ENCODE measurements at places on chromosomes 6 and 20.

GRCh38 chr20:25507385-25508082 lies 77.8 kb downstream of the NINL start:
- no peak for DNase-seq

DNA sequence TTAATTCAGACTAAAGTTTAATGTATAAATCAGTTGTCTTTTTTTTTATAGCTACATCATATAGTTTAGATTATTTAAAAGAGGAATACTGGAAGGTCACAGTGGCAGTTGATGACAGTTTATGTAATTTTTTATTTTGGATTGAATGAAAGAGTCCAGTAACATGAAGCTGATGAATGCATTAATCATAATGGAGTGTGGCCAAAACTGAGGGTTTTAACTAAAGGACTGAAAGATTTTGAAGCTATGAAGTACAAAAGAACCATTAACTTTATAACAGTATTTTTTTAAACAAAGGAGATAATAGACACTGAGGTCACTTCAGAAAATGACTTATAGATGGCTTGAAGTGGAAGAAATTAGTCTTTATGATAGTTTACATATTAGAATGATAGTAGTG lies 41.3 kb downstream of the TRMT11 start:
- no peak for DNase-seq

- peak; percentile 14 for DNase-seq
Measured at GRCh38 chr6:167146977-167147376, 10.8 kb downstream of the GPR31 start.

DNA sequence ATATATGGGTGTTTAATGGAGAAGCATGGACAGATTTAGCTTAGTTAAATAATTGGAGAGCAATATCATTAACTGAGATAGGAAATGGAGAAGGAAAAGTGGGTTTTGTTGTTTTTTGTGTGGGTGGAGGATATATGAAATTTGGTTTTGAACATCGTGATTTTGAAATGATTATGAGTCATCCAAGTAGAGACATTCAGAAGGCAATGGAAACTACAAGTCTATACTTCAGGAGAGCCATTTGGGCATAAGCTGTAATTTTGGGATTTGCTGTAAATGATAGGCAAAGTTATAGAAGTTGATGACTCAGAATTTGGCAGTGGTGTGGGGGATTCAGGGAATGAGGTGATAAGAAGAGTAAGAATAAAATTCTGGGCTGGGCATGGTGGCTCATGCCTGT lies 27.4 kb upstream of the FAM135A start:
- no peak for DNase-seq

DNA sequence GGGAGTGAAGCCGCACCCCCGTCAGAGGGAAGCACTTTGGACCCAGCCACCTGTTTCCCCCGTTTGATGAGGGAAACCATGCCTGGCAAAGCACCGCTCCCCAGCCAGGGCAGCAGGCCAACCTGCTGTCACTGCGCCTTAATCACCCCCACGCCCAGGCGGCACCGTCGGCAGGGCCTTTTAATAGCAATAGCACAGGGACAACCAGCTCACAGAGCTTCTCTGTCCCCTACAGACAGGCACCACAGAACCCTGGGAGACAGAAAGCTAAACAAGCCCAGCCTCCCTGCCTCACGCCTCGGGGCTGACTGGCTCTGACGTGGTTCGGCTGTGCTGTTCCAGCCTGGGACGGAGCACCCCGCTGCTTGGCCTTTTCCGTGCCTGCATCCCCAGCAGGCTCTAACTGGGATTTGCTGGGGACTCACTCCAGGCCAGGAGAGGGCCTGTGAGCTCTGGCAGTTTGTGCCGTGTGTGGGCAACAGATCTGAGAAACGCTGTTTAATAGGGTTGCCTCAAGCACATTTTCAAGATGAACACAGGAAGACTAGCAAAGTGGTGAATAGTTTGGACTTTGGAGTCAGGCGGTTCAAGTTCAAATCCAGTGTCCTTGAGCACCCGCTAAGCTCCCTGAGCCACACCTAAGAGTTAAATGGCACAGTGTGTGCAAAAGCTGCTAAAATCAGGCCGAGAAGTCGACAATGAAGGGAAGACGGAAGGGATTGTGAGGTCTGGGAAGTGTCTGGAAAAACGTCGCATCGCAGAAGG lies 223.8 kb downstream of the NRN1 start:
- DNase-seq = peak; percentile 84
